ENCODE measurements at places on chromosomes 16 and 17. TPM values are rescaled to one million over a fixed set of nuclear protein-coding genes. Genes with fewer than 3 reads are reported as not detected.

ABCA10 gene
- 0.12 TPM for total RNA-seq

CD300E gene
- not detected for total RNA-seq

ADAM11 gene
- total RNA-seq = 1.3 TPM

ERN2 gene
- total RNA-seq = 0.20 TPM

SLC7A6 gene
- 35.4 TPM for total RNA-seq

PRR35 gene
- total RNA-seq = 0.20 TPM

CEP295NL gene
- total RNA-seq = 0.64 TPM

TMIGD1 gene
- total RNA-seq = not detected

CHST4 gene
- not detected for total RNA-seq

TMEM100 gene
- total RNA-seq = not detected

TBX6 gene
- 0.40 TPM for total RNA-seq

CENPT gene
- total RNA-seq = 28.4 TPM

CCDC43 gene
- 30.1 TPM for total RNA-seq

CA7 gene
- not detected for total RNA-seq

KRTAP17-1 gene
- not detected for total RNA-seq

DNAAF8 gene
- 1.3 TPM for total RNA-seq

FASN gene
- total RNA-seq = 144 TPM

SULT1A2 gene
- not detected for total RNA-seq

KCNJ12 gene
- 1.4 TPM for total RNA-seq

CTF1 gene
- not detected for total RNA-seq

OTOP2 gene
- total RNA-seq = not detected

CRAMP1 gene
- 13.2 TPM for total RNA-seq

TMEM132E gene
- not detected for total RNA-seq

PNMT gene
- not detected for total RNA-seq

SLC13A2 gene
- 0.16 TPM for total RNA-seq

PPM1E gene
- 0.05 TPM for total RNA-seq

KRT39 gene
- total RNA-seq = not detected

ITGAL gene
- 0.20 TPM for total RNA-seq

CCDC200 gene
- total RNA-seq = not detected

MFAP4 gene
- not detected for total RNA-seq

TPSB2 gene
- total RNA-seq = not detected

SLC12A3 gene
- not detected for total RNA-seq

ACSM5 gene
- not detected for total RNA-seq

CPNE7 gene
- total RNA-seq = 47.2 TPM

C16orf92 gene
- total RNA-seq = not detected

BRIP1 gene
- 3.7 TPM for total RNA-seq

KRT24 gene
- total RNA-seq = not detected

CTRB1 gene
- not detected for total RNA-seq

BIRC5 gene
- 103 TPM for total RNA-seq

ORC6 gene
- total RNA-seq = 42.4 TPM

SMARCD2 gene
- 57.1 TPM for total RNA-seq

Data from A549 treated with ZK216348 at 1 μM for 4 hours (cell line).